ENCODE measurements at places on chromosomes 6 and 20.

GRCh38 chr6:7526755-7527154 lies 14.7 kb upstream of the DSP start:
- DNase-seq = no peak

DNA sequence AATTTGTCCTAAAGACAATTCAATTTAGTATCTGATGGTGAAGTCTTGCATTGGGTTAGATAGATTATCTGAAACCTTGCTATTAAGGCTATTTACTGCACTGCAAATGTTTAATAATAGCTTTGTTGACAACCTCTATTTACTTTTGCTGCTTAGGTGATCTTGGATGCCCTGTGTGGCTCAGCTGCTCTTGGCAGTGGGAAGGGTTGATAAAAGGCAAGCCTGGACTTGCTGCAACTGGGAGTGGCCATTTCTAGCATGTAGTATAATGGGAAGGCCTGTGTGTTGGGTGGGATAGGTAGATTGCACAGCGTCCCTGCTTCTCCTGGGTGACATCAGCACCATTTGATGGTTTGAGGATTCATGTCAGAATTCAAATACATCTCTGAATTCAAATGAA lies 49.1 kb downstream of the ARMC2 start:
- DNase-seq = no peak

GRCh38 chr6:131244942-131245341 lies 109.7 kb downstream of the AKAP7 start:
- no peak for DNase-seq

DNA sequence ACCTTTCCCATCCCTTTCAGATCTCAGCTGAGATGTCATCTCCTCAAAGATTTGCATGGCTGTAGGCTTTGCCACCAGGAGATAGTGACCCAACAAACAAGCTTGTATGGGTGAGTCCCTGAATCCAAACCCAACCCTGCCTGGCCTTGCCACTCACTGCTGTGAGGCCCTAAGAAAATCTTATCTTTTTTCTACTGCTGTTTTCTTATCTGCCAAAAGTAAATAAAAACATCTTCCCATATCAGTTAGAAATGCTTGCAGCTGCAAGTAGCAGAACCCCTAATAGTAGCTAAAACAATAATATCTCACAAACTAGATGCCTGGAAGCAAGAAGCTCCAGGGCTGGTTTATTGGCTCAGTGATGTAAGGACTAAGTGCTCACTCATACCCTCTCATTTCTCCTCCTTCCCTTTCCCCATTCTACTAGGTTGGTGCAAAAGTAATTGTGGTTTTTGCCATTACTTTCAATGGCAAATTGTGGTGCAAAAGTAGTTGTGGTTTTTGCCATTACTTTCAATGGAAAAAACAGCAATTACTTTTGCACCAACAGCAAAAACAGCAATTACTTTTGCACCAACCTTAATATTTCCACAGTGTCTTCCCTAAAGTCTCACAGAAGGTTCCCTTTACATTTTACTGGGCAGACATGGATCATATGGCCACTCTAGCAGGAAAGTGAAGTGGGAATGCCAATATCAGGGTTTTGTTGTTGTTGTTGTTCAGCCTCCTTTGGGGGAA lies 56.7 kb upstream of the PSMF1 start:
- no peak for DNase-seq

GRCh38 chr6:81633391-81633790 lies 119.1 kb downstream of the TENT5A start:
- no peak for DNase-seq

DNA sequence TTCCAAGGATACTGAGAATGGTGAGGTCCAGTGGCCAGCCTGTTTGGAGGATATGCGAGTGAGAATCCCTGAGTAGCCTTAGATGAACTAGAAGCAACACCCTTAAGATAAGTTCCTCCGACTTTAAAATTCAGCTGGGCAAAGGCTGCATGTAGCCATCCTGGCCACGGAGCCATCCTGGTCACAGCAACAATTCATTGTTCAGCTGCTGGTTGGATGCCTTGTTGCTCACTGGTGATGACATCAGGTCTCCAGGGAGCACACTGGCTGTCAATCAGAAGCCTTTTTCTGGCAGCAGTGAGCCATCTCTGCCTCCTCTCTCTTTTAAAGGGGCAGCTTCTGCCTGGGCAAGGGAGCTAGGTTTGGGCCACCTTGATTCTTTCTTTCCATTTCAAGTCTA lies 22.4 kb upstream of the RIMS4 start:
- DNase-seq = no peak

GRCh38 chr20:59817846-59818615 lies 115.4 kb downstream of the SYCP2 start:
- DNase-seq = no peak

- no peak for DNase-seq
These were observed 9.1 kb downstream of the MTCH1 start for GRCh38 chr6:36976931-36977330.

DNA sequence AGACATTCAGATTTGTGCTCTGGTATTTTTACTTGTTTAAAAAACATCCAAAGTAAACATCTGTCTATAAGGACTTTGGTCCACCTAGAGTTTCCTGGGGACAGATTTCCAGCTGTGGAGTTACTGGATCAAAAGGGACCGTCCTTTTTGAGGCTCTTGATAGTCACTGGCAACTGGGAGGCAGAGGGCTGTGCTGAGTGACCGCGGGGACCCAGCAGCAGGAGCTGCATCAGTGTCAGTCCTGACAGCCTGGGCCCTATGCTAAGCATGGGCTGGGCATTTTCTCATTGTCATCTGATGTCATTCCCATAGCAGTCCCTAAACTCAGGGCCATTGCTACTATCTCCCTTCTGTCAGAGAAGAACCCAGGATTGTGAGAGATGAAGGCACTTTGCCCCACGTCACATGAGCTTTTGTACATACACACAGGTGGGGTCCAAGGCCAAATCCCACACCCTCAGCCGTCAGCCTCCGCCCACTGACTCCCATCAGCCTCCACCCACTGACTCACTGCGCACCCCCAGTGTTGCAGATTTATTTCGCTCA lies 293.8 kb downstream of the TAF4 start:
- no peak for DNase-seq

DNA sequence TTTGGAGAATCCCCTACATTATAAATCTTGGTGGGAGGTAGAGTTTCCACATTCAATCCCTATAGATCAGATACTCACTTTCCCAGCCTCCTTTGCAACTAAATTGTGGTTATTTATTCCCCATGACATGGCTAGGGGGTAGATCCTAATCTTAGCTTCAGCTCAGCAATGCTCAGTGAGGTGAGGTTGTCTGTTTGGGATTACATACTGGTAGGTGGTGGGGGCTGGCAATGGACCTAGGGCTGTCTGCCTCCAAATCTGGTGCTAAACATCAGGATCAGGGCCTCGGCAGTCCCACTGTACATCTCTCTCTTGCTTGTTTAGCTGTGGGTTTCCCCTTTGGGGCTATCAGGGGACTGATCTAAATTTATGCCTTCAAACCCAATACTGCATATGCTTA lies 45.8 kb upstream of the PMEPA1 start:
- no peak for DNase-seq

- DNase-seq = peak; percentile 21
These were observed 23.0 kb downstream of the GMDS start for GRCh38 chr6:2222275-2222842.

- DNase-seq = no peak
These were observed 1.6 kb downstream of the RNF182 start for GRCh38 chr6:13926378-13926777.

DNA sequence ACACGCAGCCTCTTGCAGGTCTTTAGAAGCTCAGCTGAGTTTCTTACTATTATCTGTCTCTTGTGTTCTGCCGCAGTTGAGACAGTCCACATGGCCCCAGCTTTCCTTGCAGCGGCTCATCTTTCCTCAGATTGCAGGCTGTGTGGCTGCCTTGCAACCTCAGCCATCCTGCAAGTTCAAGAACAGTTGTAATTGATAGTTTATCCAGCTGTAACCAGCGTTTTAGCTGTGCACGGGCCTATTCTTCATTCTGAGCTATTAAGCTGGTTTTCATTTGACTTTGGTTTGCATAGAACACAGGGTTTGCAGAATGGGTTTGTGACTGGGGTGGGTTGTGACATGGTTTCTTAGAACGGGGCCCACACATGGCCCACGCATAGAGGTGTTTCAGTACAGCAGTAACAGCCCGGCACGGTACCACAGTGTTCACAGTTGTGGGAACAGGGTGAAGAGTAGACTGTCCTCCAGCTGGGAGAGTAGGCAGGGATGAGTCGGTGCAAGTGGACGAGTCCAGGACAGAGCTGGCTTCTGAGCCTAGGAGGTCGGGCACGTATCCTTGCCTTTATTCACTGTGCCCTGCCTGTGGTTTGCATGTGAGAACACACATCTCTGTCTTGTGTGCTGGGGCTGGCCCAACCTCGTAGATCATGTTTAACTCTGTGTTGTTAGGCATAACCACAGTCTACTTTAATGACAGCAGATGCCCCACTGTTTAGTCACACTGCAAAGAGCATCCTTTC lies 89.2 kb downstream of the RPP40 start:
- no peak for DNase-seq

GRCh38 chr6:36791085-36791484 lies 48.2 kb downstream of the CPNE5 start:
- DNase-seq = no peak

- DNase-seq = no peak
These were observed 215.5 kb upstream of the MCHR2 start for GRCh38 chr6:100209323-100210136.

GRCh38 chr20:5715071-5715841 lies 34.9 kb upstream of the SHLD1 start:
- DNase-seq = no peak

DNA sequence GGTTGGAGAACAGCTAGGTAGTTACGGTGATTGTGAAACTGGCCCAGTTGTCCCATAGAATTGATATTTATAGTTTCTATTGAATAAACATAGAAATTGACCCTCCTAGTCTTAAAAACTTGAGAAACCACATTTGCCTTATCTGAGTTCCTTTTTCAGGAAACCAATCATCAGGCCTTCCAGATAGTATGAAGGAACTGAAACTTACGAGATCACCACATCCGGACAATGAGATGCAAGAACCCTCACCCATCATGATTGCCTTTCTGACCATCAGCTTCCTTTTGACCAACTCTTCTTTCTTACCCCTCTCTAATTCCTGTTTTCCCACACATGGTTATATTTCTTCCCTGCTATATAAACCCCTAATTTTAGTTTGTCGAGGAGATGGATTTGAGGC lies 21.8 kb downstream of the SLC35F1 start:
- DNase-seq = no peak

DNA sequence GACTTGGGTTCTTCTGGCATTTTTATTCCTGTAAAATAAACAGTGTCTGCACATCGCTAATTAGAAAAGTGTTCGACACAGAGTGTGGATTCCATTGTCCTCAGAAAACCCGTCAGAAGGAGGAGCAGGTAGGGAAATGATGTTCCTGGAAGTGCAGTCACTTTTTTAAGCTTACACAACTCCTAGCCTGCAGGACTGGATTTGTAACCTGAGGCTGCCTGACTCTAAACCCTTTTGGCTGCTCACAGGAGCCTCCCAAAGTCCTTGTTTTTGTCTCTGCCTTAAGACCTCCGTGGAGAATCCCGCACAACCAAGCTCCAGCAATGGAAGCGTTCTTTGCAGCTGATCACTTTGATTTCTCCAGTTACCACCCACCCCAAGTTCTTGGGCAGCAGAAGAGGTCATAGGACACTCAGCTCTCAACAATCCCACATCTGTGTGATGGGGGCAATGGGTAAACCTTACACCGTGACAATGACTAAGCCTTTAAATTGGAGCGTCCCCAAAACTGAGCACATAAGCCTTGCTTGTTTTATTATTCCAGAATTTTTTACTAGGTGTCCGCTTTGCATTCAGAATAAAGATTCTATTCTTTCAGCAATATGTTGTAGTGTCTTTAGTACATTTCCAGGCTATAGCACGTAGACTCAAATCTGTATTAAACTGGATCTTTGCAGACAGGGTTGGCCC lies 227.9 kb downstream of the TBXT start:
- DNase-seq = no peak
